ENCODE measurements at places on chromosomes 13 and 19.

DNA sequence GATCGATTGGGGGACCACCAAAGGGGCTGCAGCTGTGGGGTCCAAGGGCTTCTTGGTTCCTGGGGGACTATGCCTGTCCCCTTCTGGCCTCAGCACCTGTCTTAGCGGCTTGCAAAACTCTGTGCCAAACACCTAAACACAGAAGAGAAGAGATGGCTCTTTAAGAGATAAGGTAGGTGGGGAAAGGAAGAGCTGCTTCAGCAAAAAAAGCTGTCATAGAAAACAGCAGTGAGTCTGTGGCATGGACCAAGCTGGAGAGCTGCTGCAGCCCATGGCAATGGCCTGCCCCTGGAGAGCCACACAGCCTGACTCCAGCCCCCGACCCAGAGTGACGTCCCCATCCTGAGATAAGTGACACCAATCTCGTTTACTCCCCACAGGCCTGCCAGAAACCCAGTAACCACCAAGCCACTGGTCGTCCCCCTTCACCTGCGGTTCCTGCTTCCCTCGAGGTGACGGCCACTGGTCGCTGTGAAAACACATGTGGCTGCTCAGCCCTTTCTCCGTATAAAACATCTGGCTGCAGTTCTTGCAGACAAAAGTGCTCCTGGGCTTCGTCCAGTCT, 25.0 kb upstream of the NAPA start:
- DNase-seq, result no peak

GRCh38 chr13:76820759-76821158, 65.4 kb downstream of the KCTD12 start:
- DNase-seq, result peak; percentile 53

- no peak for DNase-seq
Observed at GRCh38 chr19:4066176-4066606, 508 bp downstream of the ZBTB7A start.

- peak; percentile 40 for DNase-seq
Observed at GRCh38 chr13:45718063-45718462, 15.9 kb downstream of the CBY2 start.

GRCh38 chr19:3655402-3656072, 28.9 kb upstream of the CACTIN start:
- peak; percentile 81 for DNase-seq

GRCh38 chr19:55640043-55640576, 692 bp upstream of the ZNF580 start:
- peak; percentile 73 for DNase-seq

Measured in AG08396 (cell line).